AG04450 (cell line): ENCODE measurements at places on chromosomes 2 and 18.

- DNase-seq, result no peak
Observed at GRCh38 chr2:96602330-96602823, 35.7 kb downstream of the KANSL3 start.

- peak; percentile 63 for DNase-seq
Observed at GRCh38 chr18:8943900-8944870, 158.3 kb upstream of the NDUFV2 start.

- peak; percentile 48 for DNase-seq
Observed at GRCh38 chr2:25521665-25522387, 151.6 kb downstream of the DTNB start.

GRCh38 chr2:55180374-55180773, 51.7 kb downstream of the CLHC1 start:
- no peak for DNase-seq

GRCh38 chr2:7840651-7841380, 841.0 kb upstream of the ID2 start:
- DNase-seq, result no peak

GRCh38 chr2:177680866-177681712, 288.5 kb downstream of the AGPS start:
- no peak for DNase-seq

- no peak for DNase-seq
Observed at GRCh38 chr2:237222601-237223041, 136.9 kb downstream of the COPS8 start.

GRCh38 chr2:20052861-20053281, 1.4 kb upstream of the LAPTM4A start:
- DNase-seq, result peak; percentile 39

- no peak for DNase-seq
Observed at GRCh38 chr2:169010633-169011460, 20.3 kb downstream of the ABCB11 start.

DNA sequence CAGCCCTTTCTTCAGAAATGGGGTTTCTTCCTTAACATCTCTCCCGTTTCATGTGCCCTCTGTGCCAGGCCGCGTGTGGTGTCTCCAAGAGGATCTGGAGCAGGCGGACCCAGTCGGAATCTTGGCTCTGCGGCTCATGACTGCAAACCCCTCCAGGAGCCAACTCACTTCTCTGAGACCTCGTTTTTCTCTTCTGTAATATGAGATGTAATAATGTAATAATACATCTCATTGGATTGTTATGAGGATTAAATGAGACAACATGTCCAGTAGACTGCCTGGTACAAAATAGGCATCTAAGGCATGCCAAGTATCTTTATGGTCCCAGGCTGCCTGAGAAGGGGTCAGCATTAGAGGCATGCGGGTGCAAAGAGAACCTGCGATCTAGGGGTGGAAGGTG, 221.3 kb upstream of the REV1 start:
- no peak for DNase-seq

- DNase-seq, result no peak
Observed at GRCh38 chr2:21658907-21659477, 535.2 kb downstream of the TDRD15 start.

DNA sequence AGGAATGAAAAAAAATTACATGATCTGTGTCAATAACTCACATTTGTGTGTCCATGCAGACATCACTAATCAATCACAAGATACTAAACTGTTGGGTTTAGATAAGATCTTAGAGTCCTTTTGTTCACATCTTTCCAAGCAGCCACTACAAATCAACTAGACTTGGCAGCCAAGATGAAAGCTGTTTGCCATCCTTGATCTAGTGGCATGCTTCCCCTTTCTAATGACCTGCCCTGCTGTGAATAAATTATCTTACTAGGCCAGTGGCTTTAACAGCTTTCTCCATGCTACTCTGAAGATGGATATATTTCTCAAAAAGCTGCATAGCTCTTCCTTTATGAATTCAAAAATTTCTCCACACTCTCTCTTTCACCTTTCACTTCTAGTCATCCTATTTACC, 1338.0 kb upstream of the ACVR2A start:
- DNase-seq, result no peak

DNA sequence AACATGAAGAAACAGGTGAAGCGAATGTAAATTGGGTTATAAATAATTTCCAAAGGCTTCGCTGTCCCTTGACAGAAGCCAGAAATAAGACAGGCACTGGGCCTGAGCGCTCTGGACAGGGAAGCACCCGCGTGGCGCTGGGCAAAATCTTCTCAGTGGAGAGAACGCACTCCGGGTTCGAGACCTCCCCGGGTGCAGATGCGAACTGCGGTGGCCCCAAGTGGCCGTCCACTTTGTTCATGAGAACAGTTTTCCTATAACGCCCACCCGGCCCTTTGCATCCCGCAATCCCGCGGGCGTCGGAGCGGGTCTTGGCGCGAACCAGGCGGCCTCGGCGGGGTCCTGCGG, 651 bp upstream of the DPYSL5 start:
- no peak for DNase-seq

DNA sequence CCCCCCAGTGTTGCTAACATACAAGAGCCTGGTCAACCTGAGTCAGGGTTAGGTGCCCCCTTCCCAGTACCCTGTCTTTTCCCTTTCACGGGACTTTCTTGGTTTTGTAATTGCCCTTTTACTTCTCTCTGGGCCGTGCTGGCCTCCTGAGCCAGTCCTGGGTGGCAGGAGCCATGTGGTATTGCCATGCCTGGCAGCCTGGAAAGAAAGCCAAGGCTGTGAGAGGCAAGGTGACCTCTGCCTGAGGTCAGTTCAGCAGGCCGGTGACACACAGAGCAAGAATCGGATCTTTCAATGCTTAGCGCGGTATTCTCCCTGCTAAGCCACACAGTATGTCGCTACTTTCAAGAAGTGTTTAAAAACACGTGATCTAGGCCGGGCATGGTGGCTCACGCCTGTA, 52.3 kb downstream of the C18orf63 start:
- DNase-seq, result no peak

DNA sequence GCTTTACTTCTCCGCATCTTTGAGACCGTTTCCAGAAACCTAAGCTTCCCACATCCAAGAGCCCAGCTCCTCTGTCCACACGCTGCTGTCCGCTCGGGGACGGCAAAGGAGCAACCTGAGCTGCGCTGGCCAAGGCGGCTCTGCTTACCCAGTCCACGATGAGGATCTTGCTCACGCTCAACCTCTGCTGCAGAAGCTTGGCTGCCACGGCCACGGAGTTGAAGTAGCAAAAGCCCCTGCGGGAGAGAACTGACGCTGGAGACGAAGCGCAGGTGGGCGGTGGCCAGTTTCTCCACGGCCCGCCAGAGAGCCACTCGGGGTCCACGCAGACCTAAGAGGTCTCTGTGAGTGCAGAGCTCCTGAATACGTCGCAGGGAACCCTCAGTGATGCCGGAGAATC, 236.1 kb downstream of the TWIST2 start:
- no peak for DNase-seq

DNA sequence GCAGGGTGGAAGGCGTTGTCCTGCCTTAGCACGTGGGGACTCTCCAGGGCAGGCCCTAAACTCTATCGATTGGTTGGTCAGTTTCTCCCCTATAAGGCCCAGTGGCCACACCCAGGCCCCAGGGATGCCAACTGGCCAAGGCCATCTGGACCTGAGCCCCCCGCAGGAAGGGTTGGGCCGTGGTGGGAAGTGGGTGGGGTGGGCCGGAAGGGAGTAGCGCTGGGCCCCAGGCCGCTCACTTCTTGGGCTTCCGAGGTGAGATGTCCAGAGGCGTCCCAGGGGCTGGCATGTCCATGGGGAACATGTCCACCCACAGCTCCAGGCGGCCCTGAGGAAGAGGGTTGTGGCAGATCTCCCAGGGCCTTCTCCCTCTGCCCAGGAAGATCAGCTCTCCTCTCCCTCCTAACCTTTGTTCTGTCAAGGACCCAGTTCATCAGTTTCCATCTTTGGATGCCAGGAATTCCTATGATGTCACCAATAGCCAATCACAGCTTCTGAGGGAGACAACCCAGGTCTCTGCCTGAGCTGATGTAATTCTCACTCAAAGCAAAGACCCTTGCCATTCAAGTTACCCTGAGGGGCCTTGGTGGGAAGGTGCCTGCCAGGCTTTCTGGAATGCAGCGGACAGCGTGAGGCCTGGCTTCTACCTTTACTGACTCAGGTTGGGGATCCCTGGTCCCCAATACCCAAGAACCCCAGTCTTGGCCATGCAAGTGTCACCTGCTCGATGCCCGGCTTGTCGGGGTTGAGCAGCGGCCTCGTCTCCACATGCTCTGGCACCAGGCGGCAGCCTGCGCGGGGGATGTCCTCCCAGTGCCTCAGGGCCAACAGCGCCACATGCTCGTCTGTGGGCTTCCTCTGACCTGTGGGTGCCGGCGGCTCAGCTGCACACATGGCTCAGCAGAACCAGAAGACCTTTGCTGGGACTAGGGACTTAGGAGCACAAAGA, 14.4 kb downstream of the OTOF start:
- no peak for DNase-seq

- DNase-seq, result no peak
Observed at GRCh38 chr2:230269715-230270114, 44.2 kb downstream of the SP140 start.

- DNase-seq, result no peak
Observed at GRCh38 chr2:190425883-190426658, 17.9 kb downstream of the MFSD6 start.

DNA sequence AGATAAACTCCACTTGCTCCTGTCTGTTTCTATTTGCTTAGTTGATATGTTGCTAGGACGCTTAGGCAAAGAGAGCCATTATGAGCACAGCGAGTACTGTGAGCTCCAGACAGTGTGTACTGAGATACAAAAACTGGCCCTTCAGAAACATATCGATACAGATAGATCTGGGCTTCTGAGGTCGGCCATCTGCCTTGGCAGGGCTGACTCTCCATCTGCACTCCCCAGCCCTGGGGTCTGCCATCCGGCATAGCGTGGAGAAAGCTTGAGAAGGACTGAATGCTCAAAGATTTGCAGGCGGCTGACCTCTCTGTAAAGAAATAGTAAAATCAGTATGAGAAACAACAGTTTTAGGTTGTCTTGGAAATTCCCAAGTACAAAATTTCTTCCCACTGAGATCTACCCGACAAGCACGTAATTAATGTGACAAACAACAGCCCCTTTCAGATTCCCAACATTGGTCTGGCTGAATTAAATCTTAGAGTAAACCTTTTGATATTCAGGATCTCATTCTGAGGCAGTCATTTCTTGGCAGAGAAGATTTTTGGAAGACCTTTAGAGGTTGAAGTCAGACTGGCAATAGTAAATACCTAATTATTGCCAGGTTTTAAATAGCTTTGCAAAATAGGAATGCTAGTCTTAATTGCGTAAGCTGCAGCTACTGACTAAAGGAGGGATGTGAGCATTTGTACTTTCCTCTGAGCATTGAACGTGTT, 127.4 kb downstream of the CHST9 start:
- no peak for DNase-seq

DNA sequence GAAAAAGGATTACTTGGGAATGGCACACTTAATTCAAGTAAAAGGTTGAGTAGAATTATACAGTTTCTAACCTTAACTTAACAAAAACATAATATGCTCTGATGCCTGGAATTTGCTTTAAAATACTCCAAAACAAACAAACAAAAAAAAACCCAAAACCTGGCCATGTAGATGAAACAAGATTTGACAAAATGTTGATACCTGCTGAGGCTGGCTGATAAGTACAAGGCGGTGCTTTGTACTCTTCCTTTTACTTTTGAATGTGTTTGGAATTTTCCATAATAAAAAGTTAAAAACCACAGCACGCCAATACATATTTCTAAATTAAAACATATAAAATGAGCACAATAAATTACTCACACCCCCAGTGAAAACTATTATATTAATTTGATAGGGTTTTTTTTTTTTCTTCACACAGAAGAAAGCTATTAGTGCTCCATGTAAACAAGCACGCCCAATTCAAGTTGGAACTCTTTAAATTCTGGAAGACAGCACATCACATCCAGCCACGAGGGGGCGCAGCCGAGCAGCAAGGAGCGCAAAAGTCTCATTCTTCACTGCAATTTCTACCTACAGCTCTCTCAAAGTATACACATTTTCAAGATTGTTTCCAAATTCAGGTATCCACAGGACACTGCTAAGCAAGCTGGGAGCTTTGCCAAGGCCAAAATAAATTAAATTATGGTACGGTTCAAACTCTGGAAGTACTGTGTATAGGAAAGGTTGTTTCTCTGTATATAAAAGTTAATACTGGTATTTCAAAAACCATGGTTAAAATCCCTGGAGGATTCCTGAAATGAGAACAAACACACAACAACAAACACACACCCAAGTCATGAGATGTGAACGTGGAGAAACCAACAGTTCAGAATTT, 7.5 kb downstream of the SERTAD2 start:
- DNase-seq, result no peak

DNA sequence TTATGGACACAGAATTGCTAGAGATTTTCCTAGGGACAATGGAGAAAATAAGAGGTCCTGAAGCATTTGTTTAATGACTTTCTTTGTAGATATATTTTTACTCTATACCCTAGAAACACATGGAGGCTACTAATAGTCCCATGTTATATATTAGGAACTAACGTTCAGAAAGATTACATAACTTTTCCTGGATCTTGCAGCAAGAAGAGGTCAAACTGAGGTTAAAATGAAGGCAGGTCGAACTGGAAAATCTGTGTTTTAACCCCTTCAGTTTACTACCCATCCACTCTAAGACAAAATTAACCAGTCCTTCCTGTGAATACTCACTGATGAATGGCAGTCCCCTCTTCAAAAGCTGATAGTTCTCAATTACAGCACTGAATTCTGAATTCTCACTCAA, 1415.8 kb upstream of the CELF4 start:
- DNase-seq, result no peak

- no peak for DNase-seq
Observed at GRCh38 chr2:142841788-142842187, 35.7 kb upstream of the KYNU start.

DNA sequence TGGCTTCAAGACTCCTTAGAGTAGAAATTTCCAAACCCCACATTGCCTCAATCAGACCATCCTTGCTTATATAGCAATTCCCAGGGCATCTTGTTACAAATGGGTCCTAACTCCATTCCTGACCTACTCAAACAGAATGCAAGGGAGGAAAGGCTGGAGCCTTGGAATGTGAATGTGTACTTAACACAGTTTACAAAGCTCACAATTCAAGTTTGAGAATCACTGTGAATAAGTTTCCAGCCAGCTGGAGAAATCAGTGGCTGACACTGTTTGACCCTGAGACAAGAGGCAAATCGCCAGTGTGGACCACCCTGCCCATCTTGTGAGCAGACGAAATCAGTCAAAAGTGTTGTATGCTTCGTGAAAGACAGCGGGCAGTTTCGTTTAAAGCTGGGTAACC, 65.5 kb downstream of the SOWAHC start:
- DNase-seq, result no peak

DNA sequence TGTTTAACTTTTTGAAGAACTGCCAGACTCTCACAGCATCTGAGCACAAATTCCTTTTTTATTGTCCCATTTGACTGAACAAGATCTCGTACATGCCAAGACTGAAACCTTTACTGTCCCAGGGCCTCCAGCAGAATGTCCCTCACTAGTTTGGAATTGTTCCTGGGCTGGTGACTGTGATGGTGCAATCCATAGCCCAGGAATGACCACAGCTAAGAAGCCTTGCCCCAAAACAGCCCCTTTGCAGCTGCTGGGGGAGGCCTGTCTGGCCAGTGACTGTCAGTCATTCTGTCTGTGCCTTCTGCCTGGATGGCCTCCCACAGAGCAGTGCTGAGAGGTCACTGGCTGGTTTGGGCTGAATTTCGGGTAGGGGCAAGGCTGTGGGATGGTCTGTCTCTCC, 184.5 kb upstream of the MSH6 start:
- DNase-seq, result no peak
